ENCODE measurements at places on chromosomes 12 and 14.

DNA sequence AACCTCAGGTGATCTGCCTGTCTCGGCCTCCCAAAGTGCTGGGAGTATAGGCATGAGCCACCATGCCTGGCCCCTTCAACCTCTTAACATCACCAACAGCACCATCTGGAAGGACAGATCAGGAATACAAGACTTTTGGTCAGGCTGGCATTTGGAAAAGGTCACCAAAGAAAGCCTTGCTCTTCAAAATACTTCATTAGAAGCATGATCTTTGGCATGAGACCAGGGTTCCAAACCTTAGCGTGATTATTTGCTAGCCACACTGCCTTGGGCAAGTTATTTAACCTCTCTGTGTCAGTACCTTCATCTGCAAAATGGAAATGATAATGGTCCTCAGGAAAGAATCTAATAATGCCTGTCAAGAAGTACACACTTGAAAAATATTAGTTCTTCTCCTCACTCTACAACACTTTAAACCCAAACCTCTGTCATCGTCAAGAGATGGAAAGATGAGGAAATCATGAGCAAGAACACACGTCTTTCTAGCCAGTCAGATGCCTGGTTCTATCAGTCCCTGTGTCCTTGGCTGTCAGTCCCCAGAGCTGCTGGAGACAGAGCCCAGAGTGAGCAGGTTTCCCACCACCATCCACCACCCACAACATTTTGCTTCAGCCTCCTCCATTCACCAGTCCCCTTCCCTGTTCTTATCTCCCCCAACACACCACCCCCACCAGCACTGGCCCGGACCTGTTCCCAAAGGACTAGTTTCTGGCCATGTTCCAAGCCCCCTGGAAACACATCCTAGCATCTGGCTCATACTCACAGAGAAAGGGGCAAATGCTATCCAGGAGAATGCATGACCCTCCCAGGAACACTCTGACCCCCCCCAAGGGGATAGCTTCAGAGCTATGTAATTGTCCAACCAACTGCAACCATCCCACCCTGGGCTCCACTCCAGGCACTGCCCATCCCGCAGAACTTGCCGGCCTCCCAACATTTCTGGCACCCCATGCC, 2.0 kb downstream of the ADCY6 start:
- DNase-seq: no peak

GRCh38 chr12:70367258-70368141, 1.4 kb downstream of the KCNMB4 start:
- no peak for DNase-seq

- no peak for DNase-seq
These were observed 762 bp downstream of the RABGGTA start for GRCh38 chr14:24270537-24271133.

DNA sequence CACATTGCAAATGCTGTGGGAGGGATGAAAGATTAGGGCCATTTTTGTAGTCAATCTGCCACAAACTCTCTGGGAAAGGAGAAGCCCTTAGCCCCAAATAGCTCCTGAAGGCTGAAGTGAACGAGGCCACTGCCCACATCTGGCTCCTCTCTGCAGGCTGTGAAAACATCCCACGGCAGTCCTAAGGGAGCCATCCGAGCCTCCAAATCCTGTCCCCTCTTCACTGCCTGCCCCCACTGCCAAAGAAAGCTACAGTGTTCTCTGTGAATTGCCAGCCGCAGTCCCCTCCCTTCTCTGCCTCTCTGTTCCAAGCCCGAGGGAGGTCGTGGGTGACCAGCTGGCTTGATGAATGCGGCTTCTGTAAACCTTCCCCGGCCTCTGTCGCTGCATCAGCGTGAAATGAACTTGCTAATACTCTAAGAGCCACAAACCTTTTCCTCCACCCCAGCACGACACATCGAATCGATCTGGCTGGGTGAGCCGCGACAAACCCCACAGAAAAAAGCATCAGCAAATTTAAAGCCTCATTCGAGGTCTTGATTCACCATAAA, 180.7 kb upstream of the NRXN3 start:
- peak; percentile 72 for DNase-seq

DNA sequence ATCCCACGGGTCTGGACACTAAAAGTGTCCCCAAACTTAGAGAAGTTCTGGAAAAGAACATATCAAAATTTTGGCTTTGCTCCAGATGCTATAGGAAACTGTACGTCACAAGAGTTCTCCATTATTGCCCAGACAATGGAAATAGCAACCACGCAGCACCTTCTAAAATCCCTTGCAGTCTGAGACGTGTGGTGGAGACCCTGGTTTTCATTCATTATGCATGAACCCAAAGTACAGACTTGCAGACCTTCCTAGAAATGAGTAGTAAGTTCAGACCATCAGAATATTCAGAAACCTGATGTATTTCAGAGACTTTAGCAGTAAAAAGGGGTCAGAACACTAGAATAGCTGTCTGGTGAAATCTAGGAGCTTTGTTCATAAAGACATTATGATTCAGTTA, 50.0 kb upstream of the BCL2L14 start:
- DNase-seq: no peak

GRCh38 chr12:170371-171225, 43.4 kb downstream of the SLC6A12 start:
- DNase-seq: no peak

DNA sequence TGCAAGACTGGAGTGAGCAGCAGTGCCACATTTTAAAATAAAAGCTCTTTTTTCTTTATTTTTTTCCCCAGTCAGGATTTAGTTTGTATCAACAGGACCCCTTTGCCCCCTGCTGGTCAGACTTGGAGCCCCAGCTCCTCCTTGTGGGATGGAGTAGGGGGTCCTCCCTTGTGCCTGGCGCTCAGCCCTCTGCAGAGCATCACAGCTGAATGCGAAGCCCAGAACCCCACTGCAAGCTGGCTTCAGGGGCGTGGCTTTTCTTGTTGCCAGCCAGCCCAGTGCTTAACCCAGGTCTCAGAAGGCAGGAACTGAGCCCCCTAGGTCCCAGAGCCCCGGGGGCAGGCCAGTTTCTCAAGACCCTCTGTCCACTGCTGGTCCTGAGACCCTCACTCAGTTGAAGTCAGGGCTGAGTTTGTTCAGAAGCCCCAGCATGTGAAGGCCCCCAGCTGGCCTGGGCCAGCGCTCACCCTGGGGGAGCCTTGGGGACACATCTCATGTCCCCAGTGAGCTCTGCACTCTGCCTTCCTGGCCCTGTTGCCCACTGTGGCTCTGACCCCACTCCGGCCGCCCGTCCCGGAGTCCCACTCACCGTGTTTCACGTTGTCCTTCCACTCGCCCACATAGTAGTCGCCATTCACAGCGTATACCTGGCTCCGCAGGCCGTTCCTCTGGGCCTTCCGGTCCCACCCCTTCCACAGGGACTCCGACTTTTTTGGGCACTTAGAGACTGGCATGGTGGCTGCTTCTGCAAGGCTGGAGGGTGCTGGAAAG, 519 bp downstream of the MORN3 start:
- no peak for DNase-seq

GRCh38 chr12:94148739-94149118, 352 bp downstream of the PLXNC1 start:
- DNase-seq: no peak

DNA sequence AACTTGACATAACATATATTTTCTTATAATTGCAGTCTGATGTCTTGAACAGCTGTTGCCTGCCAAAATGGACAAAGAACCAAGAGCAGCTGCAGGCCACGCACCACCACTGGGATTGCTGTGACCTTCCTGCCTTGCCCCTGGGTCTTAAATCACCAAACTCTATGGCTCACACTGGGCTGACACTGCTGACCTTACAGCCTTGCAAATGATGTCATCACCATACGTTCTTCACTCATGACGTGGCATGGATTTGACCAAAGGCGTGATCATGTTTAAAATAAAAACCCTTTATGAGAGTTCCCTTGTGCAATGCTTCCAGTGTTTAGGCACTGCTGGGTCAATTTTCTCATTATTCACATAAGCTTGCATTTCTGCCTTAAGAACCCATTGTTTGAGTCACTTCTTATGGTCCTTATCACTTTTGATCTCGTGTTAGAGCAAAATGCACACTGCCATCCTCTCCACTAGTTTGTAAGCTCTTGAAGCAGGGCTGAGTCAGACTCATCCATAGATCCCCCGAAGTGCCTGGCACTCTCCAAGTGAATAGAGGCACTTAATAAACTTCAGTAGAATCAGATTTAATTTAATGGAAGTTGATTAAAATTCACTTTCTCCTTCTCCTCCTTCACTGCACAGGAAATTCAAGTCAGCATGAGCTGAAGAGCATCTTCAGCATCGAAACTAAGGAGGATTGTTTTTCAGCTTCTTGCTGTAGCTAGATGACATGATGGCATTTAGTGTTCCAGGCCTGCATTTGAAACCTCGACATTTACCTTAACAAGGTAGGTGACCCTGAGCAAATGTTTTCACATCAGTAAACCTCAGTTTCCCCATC, 132.4 kb upstream of the PZP start:
- DNase-seq: no peak

- DNase-seq: no peak
These were observed 8.7 kb downstream of the ANKRD13A start for GRCh38 chr12:110007881-110008280.

- no peak for DNase-seq
These were observed 65.9 kb downstream of the DCAF5 start for GRCh38 chr14:69087061-69087461.

GRCh38 chr12:3454780-3455179, 36.2 kb upstream of the PRMT8 start:
- no peak for DNase-seq

- no peak for DNase-seq
These were observed 53.3 kb upstream of the E2F7 start for GRCh38 chr12:77118696-77119095.

DNA sequence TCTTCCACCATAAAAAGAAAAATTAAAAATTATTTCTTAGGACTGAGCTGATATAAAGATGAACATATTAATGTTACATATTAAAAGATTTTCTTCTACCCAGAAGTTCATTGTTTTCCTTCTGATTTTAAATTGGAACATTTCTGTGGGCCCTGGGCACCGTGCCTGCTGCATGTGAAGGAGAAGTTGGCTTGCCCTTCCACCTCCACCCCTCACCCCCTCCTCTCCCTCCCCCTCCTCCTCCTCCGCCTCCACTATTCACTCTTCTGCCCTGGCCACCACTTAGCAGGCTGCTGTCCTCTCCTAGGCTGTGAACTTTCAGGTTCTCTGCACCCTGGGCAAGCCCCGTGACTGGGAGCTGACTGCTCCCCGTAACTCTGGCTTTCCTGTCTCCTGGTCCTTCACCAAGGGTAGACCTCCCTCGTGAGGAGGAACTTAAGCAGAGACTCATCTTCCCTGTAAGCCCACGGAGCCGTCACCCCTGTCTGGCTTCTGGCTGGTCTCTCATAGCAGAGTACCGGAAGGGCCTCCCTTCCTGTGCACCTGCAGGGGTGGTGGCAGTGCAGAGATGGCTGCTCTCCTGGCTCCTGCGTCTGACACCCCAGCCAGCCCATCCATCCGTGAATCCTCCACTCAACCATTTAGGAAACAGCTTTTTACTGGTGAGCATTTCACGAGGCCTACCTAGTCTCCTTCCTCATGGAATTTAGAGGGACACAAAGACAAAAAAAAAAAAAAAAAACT, 12.8 kb downstream of the TUNAR start:
- DNase-seq: no peak

DNA sequence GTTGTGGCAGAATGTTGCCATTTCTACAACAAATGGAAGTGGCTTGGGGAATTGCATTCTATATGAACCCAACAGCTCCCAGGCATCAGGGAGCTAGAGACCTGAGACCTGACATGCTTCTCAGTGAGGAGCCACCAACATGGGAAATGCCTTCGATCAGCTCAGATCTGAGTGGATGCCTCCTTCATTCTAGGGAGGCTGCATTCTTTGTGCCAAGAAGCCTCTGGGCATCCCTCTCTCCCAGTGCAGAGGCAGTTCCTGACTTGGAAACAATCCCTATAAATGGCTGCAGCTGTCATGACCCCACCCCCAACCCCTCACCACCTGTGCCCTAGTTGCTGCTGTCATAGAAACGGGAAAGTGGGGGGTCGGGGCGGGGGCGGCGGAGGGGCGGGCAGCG, 196.3 kb downstream of the PPM1H start:
- no peak for DNase-seq

DNA sequence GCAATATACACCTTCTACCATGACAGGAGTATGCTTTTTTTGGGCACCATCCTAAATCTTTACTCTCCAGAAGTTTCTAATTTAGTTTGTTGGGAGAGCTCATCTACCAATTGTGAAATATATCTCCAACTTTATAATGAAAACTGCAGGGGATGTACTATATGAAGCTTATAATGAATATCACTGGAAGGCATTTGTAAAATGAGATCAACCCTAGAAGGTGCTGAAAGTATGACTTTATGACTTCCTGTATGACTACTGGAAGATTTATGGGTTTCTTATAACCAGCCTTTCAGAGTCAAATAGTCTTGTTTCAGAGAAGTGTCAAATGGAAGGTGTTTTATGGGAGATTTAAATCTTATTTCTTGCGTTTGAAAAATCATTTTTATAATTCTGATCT, 122.9 kb downstream of the MYRFL start:
- DNase-seq: no peak
